Amniotic stem cell (primary cell): ENCODE measurements at places on chromosomes 1 and 21.

GRCh38 chr1:177065430-177065829 is 99.1 kb downstream of the ASTN1 start:
- no peak for DNase-seq

- no peak for DNase-seq
Observed at GRCh38 chr1:184650177-184650866, 104.3 kb downstream of the EDEM3 start.

DNA sequence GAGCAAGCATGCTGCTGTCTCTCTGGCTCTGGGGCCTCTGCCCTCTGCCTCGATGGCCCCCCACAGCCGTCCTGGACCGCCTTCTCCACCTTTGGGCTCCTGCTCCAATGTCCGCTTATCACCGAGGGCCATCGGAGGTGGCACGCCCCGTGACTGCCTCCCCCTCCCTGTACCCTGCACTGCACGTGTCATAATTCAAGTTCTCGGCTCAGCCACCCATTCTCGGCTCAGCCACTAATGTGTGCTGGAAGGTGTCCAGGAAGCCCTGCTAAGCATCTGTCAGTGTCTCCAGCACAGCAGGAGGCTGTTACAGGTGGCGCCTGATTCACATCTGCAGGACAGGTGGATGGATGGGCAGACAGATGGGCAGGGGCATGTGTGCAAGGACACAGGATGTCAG is 45.5 kb downstream of the TP73 start:
- no peak for DNase-seq

GRCh38 chr1:51957618-51958017 is 32.9 kb downstream of the RAB3B start:
- no peak for DNase-seq

DNA sequence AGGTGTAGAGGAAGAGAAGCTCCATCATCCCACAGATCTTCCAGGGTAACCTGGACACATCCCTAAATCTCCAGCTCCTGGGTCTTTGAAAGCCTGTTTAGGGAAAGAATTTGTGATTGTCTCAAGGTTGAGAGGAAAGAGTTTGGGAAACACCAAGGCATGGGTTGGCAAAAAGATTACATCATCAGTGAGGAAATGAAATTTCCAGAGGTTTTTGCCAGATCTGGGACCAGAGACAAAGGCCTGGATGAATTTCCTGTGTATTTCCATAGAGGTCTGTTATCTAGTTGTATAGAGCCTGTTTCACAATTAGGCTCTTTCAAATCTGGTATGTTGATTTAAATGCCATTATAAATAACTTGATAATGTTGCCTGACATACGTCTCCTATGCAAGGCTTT is 82.3 kb downstream of the GPR89B start:
- no peak for DNase-seq

DNA sequence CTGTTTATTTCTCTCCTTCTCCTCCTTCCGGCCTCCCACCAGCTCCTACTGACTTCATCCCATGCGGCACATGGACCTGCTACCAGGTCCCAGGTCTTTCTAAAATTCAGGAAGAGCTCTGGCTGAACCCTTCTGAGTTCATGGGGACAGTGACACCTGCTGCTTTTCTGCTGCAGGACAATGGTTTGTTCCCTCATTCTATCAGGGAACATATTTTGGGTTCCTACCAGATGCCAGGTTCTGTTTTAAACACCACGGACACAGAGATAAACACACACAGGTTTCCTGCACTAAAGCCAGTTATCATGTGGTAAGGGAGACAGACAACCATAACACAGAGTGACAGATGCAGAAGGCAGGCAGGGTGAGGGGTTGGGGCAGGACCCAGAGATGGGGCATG is 114.0 kb upstream of the RAB4A start:
- no peak for DNase-seq

DNA sequence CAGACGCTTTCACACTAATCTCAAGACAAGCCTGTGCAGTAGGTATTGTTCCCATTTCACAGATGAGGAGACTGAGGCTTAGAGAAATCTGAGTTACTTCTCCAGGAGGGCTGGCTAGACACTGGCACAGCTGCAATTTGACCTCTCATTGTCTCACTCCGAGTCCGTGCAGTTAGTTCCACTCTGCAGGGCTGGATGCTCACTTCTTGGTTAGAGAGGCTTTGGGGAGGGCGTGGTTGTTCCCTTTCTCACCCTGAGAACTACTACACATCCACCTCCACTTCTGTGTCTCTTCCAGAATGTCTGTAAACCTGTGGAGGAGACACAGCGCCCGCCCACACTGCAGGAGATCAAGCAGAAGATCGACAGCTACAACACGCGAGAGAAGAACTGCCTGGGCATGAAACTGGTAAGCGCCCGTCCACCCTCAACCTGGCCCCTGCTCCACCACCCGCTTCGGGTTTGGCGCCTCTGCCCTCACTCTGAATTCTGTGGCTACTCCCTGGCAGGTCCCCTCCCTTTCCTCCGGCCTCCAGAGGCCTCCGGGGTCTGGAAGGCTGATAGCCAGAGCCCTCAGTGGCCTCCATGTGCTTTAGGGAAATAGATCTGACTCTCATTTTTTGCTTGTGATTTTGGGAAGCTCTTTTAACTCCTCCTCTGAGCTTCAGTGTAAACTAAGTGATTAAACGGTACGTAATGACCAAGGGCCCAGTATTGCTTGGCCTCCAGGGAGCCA is 29.1 kb downstream of the EIF2D start:
- DNase-seq: no peak

GRCh38 chr1:44819196-44819607 is 10.9 kb downstream of the BTBD19 start:
- no peak for DNase-seq

- no peak for DNase-seq
Observed at GRCh38 chr1:44499306-44499705, 94.3 kb downstream of the RNF220 start.

- no peak for DNase-seq
Observed at GRCh38 chr1:229508823-229509337, 739 bp upstream of the NUP133 start.

GRCh38 chr1:112744009-112744578 is 29.0 kb upstream of the PPM1J start:
- no peak for DNase-seq

- no peak for DNase-seq
Observed at GRCh38 chr1:213416461-213417224, 365.6 kb downstream of the RPS6KC1 start.

DNA sequence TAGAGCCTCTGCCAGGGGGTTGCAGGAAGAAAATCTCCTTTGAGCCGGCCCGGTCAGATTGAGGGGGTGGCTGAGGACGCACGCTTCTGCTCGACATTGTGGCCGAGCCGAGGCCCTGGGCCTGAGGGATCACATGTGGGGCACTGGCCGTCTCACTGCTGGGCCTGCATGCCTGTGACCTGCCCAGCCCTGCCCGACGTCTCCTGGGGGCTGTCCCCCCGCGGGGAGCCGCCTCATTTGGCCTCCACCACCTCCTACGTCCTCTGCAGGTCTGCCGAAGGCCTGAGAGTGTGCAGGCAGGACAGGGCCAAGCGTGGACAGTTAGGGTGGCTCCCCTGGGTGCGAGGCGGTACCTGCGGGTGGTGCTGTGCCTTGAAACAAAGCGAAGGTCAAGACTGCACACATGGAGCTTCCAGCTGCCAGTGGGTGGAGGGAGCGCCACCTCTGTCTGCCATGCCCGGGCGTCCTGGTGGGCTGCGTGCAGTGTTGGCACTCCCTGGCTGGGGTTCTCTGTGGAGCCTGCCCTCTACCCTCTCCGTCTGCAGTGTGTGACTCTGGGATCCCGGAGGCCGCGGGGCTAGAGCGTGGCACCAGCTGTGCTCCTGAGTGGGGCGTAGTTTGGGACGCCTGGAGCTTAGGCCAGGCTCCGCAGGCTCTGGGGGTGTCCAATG is 51.7 kb downstream of the PCNT start:
- no peak for DNase-seq

DNA sequence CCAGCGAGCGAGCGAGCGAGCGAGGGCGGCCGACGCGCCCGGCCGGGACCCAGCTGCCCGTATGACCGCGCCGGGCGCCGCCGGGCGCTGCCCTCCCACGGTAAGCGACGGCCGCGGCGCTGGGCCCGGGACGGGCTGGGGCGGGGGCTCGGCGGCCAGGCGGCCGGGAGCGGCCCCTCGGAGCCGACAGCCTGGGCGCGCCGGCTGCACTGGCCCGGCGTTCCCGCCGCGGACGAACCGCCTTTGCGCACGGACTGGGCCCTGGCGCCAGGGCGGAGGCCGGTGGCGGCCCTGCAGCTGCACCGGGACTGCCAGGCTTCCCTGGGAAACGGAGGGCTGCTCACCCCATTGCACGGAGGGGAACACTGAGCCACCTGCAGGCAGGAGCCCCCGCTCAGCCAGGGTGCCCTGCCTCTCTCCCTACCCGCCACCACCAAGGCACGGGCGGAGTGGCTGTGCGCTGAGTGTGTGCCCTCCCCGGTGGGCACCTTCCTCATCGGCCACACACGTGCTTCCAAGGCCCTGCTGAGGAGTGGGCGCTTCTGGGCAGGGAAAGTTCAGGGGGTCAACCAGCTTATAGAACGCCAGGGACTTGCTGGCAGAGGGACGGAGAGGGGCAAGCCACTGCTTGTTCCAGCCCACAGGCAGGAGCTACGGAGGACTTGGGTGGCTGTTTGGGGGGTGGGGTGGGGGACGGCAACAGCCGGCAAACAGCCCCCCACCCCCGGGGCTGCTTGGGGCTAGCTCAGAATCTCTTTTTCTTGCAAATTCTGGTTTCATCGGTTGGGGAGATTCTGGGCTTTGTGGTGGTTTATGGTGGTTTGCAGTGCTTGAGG is 532 bp downstream of the CSF1 start:
- no peak for DNase-seq

DNA sequence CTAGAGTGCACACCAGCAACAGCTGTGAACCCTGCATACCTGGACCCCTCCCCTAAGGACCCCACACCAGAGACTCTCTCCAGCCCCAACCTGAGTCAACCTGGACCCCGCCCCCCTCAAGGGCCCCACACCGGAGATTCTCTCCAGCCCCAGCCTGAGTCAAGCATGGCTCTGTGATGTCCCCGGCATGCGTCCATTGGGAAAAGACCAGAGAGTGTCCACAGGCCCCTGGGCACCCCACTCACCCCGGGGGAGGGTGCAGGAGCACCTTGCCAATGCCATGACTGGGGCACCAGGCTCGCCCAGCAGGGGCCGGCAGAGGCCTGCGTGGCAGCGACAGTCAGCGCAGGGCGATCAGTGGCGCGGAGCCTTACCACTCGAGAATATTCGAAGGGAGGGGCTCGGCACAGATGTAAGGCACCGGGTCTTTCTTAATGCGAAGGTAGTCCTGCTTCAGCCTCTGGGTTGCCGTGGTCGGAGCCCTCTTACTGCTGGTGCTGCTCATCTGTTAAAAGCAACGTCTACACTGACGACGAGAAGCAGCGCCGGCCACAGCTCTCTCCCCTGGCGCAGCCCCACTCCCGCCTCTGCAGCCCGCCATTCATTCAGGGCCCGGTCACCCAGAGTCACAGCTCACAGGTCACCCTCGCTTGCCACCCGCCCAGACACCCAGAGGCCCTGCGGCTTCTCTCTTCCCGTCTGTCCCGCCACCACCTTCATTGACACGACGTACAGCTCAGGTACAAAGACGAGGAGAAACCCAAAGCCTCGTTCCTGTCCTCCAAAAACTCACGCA is 6.0 kb downstream of the UBE2J2 start:
- no peak for DNase-seq

- DNase-seq: no peak
Observed at GRCh38 chr1:3689138-3689750, 36.9 kb downstream of the TP73 start.

GRCh38 chr21:39381009-39381408 is 32.1 kb upstream of the HMGN1 start:
- no peak for DNase-seq

GRCh38 chr1:117346206-117346928 is 20.9 kb upstream of the MAN1A2 start:
- DNase-seq: no peak

DNA sequence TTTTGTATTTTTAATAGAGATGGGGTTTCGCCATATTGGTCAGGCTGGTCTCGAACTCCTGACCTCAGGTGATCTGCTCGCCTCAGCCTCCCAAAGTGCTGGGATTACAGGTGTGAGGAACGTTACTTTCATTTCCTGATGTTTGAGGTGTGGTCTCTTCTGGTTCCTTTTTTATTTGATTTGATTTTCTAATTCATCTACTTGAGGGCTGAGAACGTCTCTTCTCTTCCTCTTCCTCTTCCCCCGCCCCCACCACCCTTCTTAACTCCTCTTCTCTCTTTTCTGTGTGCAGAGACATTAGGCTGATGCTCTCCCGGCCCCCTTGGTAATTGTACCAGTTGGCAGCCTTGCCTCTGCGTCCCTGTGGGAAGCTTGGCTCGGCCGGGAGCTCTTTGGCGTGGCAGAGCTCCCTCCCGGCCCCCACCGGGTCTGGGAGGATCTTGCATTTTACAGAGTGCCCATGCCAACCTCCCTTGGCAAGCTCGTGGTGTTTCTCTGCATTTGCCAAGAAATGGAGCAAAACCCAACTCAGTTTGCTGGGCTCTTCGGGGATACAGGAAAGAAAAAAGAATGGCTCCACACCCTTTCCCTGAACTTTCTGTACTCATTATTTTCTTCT is 19.9 kb downstream of the CRYAA start:
- no peak for DNase-seq

DNA sequence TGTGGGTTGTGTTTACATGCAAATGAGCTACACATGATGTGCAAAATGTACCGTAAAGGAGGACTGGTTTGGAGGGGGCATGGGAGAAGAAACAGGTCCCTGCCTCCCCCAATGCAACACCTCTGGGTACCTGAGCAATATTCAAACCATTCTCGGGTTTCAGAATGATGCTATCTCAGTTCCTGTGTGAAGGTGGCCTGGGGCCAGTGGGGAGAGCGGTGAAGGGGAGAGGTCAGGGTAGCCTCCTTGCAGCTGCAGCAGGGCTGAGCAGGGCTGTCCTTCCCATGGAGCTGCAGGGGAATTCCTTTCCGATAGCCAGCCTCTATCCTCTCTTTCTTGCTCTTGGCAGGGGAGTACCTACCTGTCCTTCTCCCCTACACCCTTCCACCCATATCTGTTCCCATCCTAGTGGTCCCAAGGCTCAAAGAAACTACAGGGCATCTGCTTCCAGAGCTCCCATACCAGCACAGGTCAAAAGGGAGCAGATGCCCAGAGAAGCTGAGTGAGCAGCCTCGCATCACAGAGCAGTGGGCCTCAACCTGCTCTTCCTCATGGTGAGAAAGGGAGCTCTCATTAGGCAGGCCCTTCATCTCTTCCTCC is 11.9 kb downstream of the MEF2D start:
- DNase-seq: no peak

GRCh38 chr1:159509440-159510228 is 26.2 kb downstream of the OR10J5 start:
- DNase-seq: no peak

DNA sequence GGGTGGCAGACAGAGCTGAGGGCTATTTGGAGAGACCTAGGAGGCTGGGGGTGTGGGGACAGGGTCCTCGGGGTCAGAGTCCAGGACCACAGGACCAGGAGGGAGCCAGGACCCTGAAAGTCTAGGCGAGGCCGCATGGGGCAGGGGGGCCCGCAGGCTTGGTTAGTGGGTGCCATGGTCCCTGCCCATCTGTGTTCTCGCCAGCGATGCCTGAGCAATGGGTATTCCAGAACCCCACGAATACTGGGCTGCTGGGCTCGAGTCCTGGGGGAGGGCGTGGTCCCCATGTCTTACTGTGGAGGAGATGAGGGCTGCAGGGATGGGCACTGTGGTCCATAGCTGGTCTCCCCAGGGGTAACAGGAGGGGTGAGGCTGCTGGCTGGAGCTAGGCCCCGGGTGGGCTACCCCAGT is 2.0 kb downstream of the KRTAP10-6 start:
- DNase-seq: no peak
